AML-193 (cell line): ENCODE measurements at places on chromosomes 1 and 21.

DNA sequence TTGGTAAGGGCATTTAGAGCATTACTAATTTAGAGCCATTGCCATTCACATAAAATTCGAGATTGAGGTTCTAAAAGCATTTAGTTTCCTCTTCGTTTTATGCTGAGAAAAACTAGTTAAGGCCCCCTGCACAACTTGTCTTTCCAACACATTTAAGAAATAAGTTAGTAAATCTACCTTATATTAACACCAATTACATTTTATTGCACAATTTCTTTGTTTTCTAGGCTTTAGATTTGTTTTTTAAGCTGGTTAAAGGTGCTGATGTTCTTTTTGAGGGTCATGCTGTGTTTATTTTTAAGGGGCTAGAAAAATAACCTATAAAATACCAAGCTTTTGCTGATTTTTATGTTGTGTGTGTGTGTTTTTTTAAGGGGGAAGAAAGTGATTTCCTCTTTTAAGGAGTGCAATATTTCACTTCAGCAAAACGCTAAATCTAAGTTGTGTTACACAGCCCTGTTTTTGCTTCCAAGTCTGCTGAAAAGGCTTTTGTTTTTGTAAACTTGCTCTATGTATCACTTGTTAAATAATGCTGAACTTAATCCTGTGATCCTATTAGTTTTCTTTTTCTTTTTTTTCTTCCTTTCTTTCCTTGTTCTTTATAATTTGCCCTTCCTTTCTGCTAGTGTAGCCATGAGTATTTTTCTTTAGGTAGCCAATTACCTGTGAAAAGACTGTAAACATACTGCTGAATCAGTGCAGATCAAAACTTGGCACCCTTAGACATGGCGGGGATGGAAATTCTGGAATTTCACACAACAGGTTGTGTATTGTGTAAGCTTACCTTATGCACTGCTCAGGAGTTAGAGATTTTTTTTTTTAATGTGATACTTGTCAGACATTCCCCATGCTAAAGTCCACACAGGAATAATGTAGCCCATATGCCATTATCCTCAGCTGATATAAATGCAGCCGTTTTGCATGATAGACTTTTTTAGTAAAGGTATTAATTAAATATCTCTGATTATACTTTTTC lies 1.5 kb downstream of the CEPT1 start:
- DNase-seq = peak; percentile 7

DNA sequence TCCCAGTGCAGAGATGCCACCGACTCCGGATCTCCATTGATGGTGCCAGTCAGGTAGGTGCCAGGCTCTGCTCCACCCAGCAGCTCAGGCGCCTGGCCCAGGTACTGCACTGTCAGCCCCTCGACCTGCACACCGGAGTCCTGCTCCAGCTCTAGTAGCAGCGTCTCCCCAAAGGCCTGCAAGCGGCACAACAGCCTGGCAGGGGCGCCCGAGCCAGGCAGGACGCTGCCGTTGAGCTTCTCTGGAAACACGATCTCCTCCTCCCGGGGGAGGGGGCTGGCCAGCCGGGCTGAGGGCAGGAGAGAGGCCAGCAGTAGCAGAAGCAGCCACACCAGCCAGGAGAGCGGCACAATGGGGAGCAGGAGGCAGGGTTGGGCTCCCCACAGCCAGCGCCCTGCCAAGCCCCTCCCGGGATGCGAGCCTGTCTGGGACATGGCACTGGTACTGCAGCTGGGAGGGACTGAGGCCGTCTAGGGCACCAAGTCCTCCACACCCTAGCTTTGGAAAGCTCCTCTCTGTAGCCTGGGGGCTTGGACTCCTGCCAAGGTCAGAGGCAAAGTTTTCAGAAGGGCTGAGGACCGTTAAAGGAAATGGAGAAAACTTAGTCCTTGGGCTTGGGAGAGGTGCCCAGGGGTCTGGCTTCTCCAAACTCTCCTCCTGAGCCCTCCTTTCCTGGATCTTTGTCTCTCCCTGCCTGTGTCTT lies 509 bp downstream of the ADAMTS4 start:
- no peak for DNase-seq

DNA sequence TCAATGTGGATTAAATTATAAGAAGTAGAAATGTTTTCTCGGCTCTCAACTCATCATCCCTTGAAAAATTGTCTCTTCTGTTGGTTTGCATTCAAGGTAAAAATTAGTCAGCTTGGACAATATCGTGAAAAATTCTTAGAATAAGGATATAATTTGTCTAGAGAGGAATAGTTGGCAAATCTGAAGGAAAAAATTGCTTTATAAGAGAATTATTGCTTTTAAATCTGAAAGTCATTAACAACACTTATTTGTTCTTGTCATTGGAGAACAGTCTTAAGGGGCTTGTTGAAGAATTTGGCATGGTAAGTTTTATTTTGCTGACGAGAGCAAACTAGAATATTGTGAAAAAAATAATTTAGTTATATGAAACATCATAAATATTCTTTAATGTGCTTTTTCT lies 26.4 kb downstream of the ANGPTL1 start:
- no peak for DNase-seq

DNA sequence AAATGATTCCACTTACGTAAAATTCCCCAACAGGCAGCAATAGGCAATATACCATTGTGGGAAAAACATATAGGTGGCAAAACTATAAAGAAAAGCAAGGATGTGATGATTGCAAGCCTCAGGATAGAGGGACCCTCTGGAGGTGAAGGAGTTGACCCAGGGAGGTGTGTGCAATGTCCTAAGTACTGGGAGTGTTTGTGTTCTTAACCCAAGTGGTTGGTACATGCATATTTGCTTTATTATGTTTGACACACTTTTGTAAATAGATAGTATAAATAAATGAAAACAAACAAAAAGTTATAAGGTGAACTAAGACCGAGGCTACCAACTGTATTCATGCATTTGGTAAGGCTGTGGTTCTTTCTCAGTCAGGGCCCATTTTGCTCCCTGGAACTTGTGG lies 7.5 kb downstream of the MX1 start:
- no peak for DNase-seq

DNA sequence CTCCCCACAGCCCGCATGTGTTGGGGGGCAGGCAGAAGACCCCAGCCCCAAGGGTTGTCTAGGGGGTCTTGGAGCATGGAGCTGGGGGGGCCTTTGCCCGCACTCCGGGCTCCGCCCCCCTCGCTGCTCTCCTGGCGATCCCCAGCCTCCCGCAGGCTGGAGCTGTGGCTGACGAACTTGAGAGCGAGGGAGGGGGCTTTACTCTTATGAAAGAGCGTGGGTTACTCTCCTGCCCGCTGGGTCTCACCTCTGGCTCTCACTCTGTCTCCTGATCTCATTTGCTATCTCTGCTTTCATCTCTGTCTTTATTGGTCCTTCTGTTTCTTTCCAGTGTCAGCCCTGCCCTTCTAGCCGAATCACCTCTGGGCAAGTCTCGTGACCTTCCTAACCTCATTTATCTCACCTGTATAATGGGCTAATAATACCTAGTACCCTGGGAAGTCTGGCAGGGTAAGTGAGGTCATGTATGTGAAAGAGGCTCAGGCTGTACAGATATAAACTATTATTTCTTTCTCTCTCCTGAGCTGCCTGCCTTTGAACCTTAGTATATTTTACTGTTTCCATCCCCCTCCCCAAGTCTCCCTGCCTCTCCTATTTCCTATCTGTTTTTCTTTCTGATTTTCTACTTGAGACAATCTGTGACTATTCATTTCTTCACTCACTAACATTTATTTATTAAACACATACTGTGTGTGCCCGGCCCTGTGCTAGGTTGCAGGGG lies 731 bp downstream of the EFNA4 start:
- peak; percentile 13 for DNase-seq

GRCh38 chr21:26385721-26386120 lies 187.4 kb downstream of the CYYR1 start:
- no peak for DNase-seq

- no peak for DNase-seq
Measured at GRCh38 chr1:2137257-2138121, 57.1 kb downstream of the FAAP20 start.

- DNase-seq = no peak
Measured at GRCh38 chr1:84165601-84166000, 21.5 kb downstream of the PRKACB start.

DNA sequence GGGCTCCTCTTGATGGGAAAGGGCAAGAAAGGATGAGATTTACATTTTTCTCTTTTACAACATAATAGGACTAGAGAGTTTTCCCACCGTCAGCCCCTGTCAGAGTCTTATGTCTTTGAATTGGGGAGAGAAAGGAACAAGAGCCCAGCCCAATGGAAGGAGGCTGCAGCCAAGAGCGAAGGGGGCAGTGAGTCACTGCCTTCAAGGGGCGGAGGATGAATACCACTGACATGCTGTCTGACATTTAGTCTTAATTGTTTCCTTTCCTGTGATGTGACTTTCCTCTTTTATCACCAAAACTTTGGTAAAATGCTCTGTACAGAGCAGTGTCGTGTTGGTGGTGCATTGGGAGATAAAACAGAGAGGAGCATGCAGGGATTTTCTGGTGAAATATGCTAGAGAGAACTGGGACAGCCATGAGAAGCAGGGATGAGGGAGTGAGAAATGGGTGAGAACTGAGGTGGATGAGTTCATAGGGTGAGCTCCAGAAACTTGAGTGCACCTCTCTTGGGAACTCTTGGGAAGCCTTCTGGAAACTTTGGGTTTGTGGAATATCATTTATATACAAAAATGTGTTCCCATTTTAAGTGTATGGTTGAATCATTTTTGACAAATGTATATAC lies 179.9 kb upstream of the FGGY start:
- DNase-seq = no peak

- no peak for DNase-seq
Measured at GRCh38 chr1:2593251-2593878, 6.8 kb downstream of the PRXL2B start.

DNA sequence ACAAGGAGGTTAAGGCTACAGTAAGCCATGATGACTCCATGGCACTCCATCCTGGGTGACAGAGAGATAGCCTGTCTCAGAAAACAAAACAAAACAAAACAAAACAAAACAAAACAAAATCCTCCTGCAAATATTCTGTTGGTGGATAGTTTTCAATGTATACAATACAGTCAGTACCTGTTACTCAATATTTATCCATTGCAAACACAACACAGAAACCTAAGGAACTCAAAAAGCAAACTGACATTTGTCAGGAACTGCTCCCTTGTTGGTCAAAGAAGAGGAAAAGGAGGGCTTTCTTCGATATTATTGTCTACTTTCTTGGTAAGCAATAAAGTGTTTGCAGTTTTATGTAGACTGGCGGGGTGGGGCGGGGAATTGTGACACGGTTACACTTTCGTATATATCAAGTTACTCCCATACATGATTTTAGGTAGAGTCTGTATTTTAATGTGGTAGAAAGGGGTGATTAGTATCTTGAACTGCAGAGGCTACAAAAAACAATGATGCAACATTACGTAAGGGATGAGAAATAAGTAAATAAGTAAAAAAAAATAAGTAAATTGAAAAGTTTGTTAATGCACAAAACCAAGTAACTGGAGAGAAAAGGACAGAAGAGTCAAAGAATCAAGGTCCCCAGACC lies 31.8 kb downstream of the APP start:
- DNase-seq = no peak

- DNase-seq = no peak
Measured at GRCh38 chr21:25512095-25513081, 94.9 kb downstream of the MRPL39 start.

DNA sequence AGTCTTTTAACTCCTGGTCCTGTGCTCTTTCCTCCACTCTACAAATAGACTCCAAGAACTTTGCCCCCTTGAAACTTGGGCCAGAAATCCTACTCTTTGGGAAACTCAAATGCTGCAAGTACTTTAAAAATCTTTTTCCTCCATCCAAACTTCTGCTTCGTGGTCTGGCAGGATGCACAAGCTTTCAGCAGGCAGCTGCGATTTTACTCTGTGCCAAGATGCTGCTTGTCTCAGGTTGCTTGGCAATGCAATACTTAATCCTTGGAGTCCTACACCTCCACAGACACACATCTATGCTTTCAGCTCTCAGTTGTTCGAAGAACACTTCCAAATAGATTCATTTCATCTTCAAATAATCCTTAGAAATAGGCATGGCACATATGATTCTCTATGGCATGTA lies 435.3 kb upstream of the USP24 start:
- DNase-seq = no peak

- no peak for DNase-seq
Measured at GRCh38 chr1:194076646-194077045, 890.2 kb upstream of the B3GALT2 start.

DNA sequence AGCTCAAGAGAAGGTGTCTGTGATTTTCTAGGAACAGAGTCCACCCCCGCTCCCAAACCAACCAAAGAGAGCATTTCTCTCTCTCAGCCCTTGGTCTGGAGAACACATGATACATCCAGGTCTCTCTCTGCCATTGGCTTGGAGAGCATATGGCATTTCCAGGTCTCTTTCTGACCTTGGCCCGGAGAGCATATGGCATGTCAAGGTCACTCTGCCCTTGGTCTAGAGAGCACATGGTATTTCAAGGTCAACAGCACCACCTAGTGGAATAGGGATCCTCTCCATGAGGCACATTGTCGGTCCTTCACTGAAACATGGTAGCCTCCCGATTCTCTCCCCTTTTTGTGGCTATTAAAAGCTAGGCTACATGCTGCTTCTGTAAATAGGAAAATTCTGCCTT lies 437.7 kb upstream of the OLFM3 start:
- DNase-seq = peak; percentile 3

GRCh38 chr1:40901886-40902852 lies 40.0 kb upstream of the CITED4 start:
- no peak for DNase-seq

DNA sequence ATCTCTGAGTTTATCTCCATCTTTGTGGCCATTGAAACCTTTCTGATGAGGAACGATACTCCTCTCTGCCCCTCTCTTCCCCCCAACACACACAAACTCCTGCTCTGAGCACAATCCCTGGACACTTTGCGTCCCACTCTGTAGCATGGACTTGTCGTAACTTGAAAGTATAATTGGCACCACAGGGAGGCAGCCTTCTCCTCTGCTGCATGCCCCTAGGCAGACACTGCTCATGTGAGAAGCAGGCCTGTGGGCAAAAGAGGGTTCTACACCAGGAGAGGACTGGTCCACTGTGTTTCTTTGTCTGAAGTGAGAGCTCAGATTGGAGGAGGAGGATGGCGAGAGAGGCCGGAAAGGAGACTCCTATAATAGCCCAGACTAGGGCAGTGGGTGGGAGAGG lies 3.8 kb upstream of the PARS2 start:
- no peak for DNase-seq
